ENCODE measurements at places on chromosomes 3 and 15.

DNA sequence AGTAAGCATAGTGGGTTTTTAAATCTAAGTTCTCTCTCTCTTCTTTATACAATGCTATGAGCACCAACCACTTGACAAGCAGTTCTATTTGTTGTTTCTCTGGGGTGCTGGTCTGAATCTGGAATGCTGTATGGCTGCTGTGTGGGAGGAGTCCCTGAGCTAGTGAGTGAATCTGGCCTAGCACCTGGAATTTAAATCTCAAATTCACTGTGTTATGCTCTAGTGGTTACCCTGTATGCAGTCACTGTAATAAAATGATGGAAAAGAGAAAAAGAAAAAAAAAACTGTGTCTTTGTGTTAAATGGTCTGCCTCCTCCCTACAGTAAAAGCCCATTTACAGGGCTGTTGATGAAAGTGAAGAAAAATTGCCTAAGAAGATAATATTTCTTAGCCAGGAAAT, 155.0 kb downstream of the ATP8B4 start:
- no peak for DNase-seq

GRCh38 chr3:134341389-134341788, 32.9 kb downstream of the AMOTL2 start:
- no peak for DNase-seq

DNA sequence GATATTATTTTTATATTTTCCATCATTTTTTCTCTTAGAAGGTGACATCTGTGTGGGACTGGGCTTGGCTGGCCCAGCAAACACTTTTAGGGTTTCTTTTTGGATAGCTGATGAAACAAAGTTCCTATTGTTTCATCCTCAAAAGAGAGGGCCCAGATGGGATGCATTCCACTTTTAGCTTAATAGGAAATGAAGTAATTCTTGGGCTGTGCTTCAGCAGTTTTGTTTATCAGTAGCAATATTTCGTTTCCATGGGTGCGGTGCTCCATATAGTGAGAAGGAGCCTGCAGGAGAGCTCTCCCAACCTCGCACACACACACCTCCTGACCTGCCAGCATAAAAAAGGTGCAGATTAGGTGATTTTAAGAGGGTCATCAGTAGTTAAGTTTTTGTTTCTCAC, 147.5 kb downstream of the AKAP13 start:
- peak; percentile 36 for DNase-seq

- peak; percentile 85 for DNase-seq
Observed at GRCh38 chr3:186882881-186883685, 40.6 kb downstream of the ADIPOQ start.

- DNase-seq, result no peak
Observed at GRCh38 chr3:31934018-31934417, 47.0 kb downstream of the OSBPL10 start.

- DNase-seq, result no peak
Observed at GRCh38 chr15:61752001-61752400, 308.2 kb downstream of the VPS13C start.

- DNase-seq, result no peak
Observed at GRCh38 chr15:87365186-87365585, 891.4 kb downstream of the NTRK3 start.

DNA sequence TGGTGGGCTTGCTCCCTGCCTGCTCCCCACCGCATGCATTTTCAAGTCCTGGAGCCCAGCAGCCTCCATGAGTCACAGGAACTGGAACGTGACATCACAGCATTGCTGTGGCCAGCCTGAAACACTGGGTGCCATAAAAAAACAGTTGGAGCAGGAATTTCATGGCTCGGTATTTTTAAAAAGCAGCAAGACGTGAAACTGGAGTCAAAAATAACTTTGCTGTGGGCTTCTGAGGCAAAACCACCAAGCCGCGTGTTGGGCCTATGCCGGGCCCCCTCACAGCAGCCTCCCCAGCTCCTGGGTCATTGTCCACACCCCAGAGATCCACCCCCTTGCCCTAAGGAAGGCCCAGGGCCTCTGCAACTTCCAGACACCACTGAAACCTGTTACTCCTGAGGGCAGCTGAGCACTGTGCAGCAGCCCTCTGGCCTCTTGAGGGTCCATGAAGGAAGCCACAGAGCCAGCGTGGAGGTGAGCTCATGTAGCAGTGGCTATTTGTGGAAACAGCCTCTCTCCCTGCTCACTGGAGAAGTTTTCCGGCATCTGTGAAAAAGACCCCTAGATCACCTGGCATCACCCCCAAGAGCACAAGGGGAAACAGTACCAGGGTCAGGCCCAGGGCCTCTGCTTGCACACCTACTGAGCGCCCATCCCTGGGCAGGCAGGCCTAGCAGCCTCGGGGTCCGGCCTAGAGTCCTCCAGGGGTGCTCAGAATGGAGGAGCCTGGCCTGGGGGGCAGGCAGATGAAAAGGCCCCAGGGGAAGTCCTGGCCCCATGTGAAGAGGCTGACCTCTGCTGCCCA, 34.0 kb upstream of the DUSP7 start:
- peak; percentile 83 for DNase-seq

DNA sequence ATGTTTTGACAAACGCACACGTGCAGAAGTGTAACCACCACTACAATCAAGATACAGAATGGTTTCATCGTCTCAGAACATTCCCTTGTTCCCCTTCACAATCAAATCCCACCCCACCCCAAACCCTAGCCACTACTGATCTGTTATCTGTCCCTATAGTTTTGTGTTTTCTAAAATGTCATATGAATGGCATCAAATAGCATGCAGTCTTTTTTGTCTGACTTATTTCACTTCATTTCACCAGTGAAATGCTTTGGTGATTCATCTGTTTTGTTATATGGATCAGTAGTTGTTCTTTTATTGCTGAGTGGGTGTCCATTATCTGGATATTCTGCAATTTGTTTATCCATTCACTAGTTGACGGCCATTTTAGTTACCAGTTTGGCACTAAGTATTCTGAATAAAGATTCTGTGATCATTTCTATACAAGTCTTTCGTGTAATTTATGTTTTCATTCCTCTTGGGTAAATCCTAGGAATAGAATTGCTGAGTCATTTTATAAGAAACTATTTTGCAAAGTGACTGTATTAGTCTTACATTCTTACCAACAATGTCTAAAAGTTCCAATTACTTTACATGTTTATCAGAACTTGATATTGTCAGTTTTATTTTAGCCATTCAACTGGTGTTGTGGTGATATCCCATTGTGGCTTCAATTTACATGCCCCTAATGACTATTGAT, 232.8 kb downstream of the CLSTN2 start:
- no peak for DNase-seq

- no peak for DNase-seq
Observed at GRCh38 chr3:141656771-141657170, 81.3 kb upstream of the RNF7 start.

All from kidney capillary endothelial cell (primary cell).